ENCODE measurements at places on chromosomes 11 and 22.

GRCh38 chr11:57434640-57435546, 8.0 kb upstream of the SLC43A3 start:
- no peak for DNase-seq

- DNase-seq, result no peak
Observed at GRCh38 chr11:1397146-1397861, 7.6 kb downstream of the BRSK2 start.

DNA sequence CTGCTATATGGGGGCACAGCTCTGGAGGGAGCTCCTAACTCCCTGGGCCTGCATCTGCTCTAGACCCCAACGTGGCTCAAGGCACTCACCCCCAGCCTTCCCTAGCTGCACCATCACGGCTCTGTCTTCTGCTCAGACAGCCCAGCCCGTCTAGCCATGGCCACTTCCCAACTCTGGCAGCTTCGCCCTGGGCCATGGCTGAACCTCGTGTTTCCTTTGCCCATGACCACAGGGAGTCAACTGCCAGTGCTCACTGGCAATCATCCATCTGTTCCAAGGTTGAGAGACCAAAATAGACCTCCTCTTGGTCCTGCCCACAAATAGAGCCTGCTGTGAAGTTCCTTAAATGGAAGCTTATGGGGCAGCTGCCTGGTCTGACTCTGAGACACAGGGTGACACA, 5.4 kb downstream of the LMO1 start:
- no peak for DNase-seq

DNA sequence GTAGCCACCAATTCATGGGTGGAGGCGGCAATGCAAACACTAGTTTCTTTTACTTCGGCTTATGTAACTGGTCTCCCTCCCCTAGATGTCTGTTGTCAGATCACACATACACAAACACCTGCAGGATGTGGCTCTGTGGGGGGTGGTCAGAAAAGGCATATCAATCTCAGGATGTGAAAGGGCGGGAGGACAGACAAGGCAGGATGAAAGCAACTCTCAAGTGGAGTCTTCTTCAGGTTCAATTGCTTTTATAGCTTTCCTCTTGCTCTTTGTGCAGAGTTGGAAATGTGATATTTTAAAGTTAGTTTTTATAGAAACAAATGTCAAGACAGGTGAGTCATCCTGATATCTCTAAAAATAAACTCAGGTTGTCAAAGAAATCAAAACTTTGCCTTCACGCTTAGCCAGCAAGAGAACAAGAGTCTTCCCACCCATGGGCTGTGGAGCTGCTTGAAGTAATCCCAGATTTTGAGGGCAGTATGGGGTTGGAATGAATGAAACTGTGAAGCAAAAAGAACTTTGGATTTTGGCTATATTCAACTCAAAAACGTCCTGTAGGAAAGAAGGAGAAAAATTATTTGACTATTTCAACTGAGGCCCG, 423.4 kb downstream of the GUCY1A2 start:
- no peak for DNase-seq

DNA sequence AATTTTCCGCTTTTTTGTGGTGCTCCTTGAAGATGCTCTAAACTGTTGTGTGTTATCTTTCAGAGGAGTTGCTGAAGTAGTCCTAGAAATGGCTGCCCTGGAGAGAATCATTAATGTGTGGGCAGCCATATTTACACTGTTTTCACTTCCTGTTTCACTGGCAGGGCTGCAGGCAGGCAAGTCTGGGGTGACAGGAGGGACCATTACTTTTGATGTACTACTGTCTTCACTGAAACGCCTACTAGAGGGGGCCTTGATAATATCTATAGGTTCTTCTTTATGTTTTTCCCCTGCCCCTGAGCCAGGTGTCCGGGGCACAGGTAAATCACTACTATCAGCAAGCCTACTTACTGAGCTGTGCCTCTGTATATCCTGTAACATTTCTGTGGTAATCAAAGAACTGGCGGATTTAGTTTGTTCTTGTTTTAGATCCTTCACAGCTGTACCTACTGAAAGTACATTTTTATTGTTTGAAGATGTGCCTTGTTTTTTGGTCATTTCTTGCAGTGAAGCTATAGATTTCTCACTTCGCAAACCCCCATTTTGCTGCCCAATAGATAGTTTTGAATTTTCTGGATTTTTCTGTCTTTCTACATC, 39.7 kb downstream of the ACAT1 start:
- DNase-seq, result no peak

- no peak for DNase-seq
Observed at GRCh38 chr11:117591316-117592039, 205.5 kb downstream of the DSCAML1 start.

- DNase-seq, result no peak
Observed at GRCh38 chr11:12792590-12792989, 118.4 kb downstream of the TEAD1 start.

DNA sequence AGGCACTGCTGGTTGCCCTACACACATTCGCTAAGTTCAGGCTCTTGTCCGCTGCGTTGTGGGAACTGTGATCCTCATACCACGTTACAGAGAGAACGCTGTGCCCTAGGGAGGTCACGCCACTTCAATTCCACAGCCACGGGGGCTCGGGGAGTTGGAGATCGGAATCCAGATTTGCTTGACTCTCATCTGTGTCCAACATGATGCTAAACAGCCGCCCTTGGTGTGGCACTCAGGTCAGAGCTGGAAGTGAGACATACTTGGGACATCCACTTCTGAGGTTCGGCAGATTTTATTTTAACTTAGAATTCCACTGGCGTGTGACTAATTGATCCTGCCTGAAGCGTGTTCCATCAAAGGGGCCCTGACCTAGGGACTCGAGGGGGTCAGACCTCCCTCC, 41.7 kb downstream of the RIBC2 start:
- no peak for DNase-seq

DNA sequence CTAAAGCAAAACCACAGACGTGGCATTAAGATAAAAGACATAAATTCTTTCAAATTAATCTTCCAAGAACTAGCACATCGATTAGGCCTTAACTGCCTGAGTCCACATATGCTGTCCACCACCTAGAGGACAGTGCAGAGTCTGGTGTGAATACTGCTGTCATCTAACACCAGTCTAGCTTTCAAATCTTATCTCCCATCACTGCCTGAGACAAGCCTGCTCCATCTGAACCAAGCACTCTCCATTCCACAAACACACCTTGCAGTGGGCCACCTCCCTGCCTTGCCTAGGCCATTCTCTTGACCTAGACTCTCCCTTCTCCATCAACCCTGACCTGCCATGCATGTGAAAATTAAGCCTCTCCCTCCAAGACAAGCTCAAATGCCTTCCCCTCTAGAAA, 129.5 kb upstream of the PITPNB start:
- no peak for DNase-seq

- no peak for DNase-seq
Observed at GRCh38 chr22:37659066-37659896, 758 bp downstream of the PDXP start.

GRCh38 chr11:132123854-132124835, 753.7 kb downstream of the NTM start:
- no peak for DNase-seq

DNA sequence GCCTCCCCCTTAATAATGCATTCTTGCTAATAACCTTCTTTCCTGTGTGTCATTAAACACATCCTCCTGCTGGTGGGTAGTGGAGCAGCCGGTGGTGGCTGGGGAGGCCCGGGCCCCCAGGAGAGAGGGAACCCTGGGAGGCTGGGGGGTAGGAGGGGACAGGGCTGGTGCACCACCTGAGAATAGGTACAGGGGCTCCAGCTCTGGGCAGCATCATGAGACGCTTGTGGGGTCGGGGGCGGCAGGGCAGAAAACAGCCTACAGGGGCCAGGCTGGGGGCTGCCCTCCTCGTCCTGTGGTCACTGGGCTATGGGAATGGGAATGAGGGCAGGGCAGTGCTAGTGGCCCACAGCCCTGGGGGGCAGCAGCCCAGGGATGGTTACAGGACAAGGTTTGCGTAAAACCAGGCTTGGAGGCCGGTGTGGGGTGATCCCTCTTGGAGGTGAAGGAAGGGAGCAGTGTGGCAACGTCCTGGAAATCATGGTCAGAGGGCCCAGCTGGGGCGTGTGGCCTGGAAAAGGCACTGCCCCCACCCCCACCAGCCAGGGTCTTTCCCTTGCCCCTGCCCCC, 18.5 kb upstream of the CCDC188 start:
- DNase-seq, result no peak

DNA sequence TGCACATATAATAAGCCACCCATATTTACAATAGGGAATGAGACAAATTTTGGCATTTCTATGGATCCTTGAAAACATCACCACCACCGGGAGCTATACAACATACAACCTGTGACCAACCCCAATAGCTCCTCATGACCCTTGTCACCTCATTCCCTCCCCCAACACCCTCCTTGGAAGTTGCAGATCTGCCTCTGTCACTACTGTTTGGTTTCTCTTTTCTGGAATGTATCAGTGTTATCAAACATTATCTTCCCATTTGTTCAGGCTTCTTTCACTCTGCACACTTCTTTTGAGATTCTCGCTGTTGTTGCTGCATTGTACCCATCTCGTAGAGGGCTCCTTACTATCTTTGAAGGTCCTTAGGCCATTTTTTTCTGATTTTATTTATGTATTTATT, 75.6 kb downstream of the ZNF280B start:
- DNase-seq, result no peak

DNA sequence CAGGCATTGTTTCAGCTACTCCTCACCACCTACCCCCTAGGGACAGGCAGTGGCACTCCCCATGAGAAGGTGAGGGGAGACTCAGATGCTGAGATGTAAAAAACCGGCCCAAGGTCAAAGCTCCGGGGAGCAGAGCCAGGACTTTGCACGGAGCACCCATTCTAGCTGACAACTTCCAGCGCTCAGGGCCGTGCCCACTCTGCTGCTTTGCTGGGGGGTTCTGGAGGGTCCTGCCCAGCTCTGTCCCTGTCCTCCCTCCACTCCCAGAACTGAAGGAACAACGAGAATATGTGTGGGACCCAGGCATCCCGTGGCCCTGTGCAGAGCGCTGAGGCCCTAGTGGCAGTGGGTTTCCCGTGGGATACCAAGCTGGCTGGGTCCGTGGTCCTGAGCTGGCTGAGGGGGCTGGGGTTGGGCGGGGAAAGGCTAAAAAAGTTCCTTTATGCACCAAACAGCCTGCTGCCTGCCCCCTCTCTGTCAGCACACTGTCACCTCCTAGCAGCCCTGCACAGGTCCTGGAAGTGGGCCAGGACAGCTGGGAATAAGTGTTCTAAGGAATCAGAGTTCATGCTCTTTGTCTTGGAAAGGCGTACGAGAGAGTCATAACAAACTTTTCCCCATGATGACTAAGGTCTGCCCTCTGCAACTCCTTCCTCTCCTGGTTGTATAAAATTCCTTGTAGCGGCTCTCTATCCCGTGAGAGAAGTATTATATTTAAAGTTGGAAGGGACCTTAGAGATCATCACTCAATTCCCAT, 1.9 kb downstream of the MS4A10 start:
- no peak for DNase-seq
